ENCODE measurements at places on chromosomes 6 and 20. TPM values are rescaled to one million over a fixed set of nuclear protein-coding genes. Genes with fewer than 3 reads are reported as not detected.

The KHDRBS2 gene
- 0.41 TPM for total RNA-seq

The LHFPL5 gene
- not detected for total RNA-seq

The CALHM4 gene
- total RNA-seq, result not detected

The ADGRB3 gene
- total RNA-seq, result 6.1 TPM

The NNAT gene
- 24.1 TPM for total RNA-seq

The LCA5 gene
- total RNA-seq, result 9.1 TPM

The SYTL3 gene
- 9.9 TPM for total RNA-seq

- no peak for DNase-seq
Measured at GRCh38 chr20:33459599-33459998, 16.0 kb upstream of the SNTA1 start.

DNA sequence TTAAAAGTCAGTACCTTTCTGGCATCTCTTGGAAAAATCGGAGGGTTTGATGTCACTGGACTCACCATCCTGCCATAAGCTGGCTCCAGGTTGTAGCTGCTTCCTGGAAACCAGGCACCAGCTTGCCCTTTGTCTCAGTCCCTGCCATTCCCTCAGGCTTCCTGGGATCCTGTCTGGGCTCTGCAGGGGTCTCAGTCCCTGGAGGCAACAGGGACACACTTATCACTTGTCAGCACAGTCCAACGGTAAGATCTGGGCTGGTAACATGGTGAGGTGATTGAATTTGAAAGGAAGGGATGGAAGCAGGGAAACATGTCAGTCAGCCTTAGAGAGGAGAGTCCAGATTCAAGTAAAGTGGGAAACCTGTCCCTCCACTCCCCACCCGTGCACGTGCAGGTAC, 147.6 kb upstream of the ECI2 start:
- no peak for DNase-seq

DNA sequence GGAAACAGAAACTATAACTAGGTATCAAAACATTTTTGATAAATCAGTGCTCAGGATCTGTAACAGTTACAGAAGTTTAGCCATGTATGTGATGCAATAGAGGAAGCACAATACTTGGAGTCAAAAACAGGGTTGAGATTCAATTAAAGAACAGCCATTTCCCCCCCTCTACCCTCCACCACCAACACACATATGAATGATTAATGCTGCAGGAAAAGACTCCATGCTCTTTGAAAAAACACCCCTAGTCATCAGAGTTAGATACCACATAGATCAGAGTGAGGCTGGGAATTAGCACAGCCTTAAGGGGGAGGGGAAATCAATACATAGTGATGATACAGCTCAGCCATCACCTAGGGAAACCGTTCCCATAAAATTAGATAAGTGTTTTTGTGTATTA, 108.9 kb upstream of the EMILIN3 start:
- DNase-seq, result no peak

DNA sequence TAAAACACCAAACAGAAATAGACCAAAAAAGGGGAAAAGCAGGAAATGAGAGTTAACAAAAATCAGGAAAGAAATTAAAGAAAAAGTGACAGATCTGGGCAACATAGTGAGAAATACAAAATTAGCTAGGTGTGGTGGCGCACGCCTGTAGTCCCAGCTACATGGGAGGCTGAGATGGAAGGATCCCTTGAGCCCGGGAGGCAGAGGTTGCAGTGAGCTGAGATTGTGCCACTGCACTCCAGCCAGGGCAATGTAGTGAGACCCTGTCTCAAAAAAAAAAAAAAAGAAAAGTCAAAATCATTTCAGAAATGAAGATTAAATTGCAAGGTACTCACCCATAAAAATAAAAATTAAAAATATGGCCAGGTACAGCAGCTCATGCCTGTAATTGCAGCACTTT, 13.0 kb upstream of the GRM4 start:
- DNase-seq, result no peak

GRCh38 chr6:72552938-72553337, 68.9 kb upstream of the KCNQ5 start:
- DNase-seq, result peak; percentile 80

- DNase-seq, result peak; percentile 71
Measured at GRCh38 chr6:84019842-84020211, 13.7 kb upstream of the MRAP2 start.

DNA sequence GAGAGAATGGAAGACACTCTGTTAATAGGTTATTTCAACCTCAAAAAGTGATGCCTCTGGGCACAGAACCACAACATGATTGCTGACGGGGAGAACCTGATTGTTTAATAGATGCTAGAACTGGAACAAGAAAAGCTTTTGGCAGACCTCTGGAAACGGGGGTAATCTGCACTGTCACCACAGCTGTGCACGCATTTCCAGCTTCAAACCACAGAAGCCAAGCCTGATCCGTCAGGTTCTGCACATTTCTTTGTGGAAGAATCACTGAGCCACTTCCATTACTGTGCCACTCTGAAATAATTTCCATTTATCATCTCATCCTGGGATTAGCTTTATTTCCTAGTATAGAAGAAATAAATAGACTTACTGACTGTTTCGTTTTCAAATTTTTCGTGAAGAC, 309.3 kb downstream of the FARS2 start:
- no peak for DNase-seq

- DNase-seq, result no peak
Measured at GRCh38 chr6:119066517-119066916, 11.9 kb downstream of the FAM184A start.

GRCh38 chr6:116392132-116393013, 21.6 kb downstream of the DSE start:
- DNase-seq, result no peak

GRCh38 chr20:8018958-8019245, 659 bp downstream of the TMX4 start:
- peak; percentile 86 for DNase-seq

DNA sequence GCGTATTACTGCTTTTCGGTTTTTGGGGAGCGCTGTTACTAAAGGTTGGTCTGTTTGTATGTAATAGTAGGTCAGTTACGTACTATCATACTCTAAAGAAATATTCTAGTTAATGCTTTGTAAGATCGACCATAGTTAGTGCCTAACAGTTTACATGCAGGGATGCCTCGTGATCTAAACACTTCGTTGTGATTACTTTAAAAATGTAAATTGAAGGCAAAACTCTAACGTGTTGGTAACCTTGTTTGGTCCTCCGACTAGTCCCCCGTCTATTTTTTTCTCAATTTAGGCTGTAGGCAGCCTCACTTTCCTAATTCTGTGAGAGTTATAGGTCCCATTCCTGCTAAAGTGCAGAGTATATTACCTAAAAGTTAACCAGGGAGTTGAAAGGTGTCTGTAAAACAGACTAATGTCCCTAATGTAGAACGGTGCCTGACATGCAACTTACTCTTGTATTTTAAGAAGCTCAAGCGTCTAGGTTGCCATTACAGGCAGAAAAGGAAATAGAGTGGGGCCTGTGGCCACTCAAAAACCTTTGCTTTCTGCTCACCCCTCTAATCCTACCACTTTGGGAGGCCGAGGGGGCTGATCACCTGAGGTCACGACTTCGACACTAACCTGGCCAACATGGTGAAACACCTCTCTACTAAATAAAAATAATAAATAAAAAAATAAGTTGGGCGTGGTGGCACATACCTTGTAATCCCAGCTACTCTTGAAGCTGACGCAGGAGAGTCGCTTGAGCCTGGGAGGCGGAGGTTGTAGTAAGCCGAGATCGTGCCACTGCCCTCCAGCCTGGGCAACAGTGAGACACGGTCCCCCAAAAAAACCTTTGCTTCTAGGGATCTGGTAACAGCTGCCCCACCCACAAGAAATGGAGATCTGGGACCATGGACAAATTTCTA, 37.8 kb downstream of the HFE start:
- DNase-seq, result peak; percentile 61

DNA sequence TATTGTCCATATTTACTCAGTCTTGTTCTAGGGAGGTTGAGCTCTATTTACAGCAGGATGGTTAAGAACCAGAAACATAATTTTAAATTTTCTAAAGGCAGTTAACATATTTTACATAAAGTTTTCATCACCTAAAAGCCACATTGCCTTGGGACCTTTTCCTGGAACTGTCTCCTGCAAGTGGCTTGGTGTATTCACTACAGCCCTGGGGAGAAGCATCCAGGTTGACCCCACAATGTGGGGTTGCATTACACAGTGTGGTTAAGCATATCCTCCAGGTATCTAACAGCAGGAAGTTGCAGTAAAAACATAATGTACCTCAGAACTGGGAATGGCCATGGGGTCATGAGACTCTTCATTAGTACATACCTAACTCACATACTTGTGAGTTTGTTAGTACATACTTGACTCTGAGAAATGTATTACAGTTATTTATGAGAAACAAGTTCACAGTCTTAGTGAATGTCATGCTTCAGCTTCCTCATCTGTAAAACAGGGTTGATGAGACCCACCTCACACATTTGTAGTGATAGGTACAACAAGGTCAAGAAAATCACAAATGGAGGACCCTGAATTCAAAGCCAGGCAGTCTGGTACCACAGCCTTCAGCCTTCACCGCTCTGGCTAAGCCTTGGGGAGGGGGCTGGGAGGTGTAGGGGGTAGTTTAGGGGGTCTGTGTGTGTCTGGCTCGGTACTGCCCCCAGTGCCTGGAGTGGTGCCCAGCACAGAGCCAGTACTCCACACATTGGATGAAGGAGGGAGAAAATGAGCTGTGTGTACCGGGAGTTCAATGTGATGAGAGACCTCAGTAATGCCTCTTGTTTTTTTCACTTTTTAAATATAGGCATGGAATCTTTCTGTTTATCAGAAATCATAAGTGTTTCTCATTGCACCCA, 52.9 kb downstream of the KAT14 start:
- DNase-seq, result no peak

DNA sequence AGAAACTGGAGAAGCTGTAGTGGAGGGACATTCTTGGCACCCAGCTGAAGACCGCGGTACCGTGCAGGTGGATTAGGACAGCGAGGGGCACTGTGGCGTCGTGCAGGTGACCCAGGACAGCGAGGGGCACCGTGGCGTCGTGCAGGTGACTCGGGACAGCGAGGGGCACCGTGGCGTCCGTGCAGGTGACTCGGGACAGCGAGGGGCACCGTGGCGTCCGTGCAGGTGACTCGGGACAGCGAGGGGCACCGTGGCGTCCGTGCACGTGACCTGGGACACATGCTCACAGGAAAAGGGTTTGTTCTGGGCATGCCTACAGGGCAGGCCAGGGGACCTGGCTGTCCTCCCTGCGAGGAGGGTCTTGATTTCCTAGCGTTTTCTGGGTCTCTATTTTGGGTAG, 29.2 kb upstream of the SMOC2 start:
- DNase-seq, result no peak
